Vagina (tissue), 2 donors: ENCODE measurements at places on chromosomes 1 and 21.

GRCh38 chr1:30820299-30820698 lies 62.7 kb upstream of the LAPTM5 start:
- DNase-seq: no peak
- peaks cover 28% of the 10 kb centered on the region for H3K4me1 ChIP-seq
- H3K36me3 ChIP-seq: no peaks in the 10 kb centered on the region
- no peak overlapping the region for H3K4me3 ChIP-seq
- no peak overlapping the region for H3K27ac ChIP-seq
- no peaks in the 10 kb centered on the region for H3K27me3 ChIP-seq

DNA sequence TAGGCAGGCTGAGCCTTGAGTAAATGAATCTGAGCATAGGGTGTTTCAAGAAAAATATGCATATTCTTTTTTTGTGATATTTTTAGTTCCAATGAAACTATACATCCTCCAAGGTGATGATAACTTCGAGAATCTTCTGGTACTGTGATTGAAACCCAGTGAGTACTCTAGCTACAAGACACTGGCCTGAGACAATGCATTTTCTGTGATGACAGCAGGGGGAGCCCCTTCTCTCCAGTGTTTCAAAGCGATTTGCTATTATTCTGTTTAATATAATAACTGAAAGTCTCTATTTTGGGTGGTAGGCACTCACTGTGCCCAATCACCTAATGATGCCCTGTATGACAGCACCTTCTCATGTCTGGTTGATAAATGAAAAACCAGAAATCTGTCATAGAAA lies 12.1 kb downstream of the IRF2BP2 start:
- peak overlapping the region; percentile 100 for H3K27ac ChIP-seq
- no peaks in the 10 kb centered on the region for H3K27me3 ChIP-seq
- no peaks in the 10 kb centered on the region for H3K36me3 ChIP-seq
- peaks cover 42% of the 10 kb centered on the region for H3K4me1 ChIP-seq

DNA sequence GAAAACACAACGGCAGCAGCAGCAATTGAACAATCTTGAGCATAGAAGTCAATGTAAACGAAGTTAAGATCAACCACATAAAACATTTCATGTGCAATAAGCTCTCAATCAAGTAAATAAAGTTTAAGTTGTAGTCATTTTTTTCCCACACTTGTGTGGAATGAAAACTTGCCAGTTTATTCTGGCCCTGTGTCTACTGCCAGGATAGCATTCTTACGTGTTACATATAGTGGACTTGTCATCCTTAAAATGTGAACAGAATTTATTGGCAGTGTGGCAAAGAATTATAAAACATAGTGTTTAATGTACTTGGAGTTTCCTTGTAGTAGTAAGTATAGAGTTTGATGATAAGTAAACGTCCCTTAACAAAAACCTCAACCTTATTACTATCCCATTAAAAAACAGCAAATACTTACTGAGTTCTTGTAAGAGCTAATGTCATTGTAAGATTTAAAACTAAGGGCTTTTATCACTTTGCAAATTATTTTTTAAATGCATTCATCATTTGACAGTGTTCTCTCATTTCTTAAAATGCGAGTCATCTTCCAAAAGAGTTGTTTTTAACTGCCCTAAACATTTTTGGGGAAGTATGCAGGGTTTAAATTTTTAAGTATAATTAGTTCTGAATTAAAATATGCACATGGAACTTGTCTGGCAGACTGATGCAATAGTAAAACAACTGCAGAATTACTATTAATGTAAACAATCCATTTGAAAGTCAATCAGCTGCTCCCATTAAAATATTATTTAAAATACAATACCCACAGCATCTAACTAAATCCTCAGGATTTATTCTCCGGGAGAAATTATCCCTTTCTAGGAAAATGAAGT lies 7.9 kb downstream of the COX20 start:
- no peaks in the 10 kb centered on the region for H3K27me3 ChIP-seq
- DNase-seq: no peak
- peaks cover 32% of the 10 kb centered on the region for H3K4me1 ChIP-seq
- no peak overlapping the region for H3K4me3 ChIP-seq
- no peaks in the 10 kb centered on the region for H3K36me3 ChIP-seq

- no peaks in the 10 kb centered on the region for H3K27me3 ChIP-seq
- H3K36me3 ChIP-seq: no peaks in the 10 kb centered on the region
- no peak overlapping the region for H3K27ac ChIP-seq
- no peaks in the 10 kb centered on the region for H3K4me1 ChIP-seq
Observed at GRCh38 chr1:216576234-216576937, 146.8 kb downstream of the ESRRG start.
